ENCODE measurements at places on chromosomes 7 and 10.

DNA sequence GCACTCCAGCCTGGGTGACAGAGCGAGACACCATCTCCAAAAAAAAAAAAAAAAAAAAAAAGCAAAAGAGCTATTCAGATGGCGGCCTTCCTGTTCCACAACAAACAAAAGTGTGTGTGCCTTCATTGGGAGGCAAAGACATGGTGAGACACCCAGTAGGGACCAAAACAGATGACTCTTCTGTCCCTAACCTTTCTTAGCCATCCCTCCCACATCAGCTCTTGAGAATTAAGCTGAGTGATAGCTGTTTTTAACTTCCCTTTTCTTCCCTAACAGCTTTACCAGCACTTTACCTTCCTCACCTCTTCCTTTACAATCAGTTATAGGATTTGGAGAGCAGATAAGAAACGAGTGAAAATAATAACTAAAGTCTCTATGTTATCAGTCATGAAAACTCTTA, 48.2 kb downstream of the ARMH3 start:
- DNase-seq = no peak

GRCh38 chr10:91354166-91355075, 55.7 kb upstream of the HECTD2 start:
- DNase-seq = no peak

DNA sequence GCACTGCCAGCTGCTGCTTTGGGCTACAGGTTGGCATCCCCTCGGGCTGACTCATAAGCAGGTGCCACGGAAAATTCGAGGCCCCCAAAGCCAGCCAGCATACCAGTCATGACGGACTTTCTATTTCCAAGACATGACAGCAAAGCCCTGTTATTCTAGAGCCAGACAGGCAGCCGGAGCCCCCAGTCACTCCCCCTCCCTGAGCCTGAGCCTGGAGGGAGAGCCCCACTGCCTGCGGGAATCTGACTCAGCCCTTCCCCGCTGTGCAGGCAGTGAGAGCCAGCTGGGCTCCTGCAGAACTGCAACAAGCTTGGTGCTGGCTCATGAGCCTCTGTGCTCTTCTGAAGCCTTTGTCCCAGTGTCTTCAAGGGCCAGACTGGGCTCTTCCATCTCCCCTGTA, 15.8 kb downstream of the BTBD16 start:
- DNase-seq = no peak

GRCh38 chr7:21944616-21945453, 864 bp downstream of the CDCA7L start:
- DNase-seq = no peak

DNA sequence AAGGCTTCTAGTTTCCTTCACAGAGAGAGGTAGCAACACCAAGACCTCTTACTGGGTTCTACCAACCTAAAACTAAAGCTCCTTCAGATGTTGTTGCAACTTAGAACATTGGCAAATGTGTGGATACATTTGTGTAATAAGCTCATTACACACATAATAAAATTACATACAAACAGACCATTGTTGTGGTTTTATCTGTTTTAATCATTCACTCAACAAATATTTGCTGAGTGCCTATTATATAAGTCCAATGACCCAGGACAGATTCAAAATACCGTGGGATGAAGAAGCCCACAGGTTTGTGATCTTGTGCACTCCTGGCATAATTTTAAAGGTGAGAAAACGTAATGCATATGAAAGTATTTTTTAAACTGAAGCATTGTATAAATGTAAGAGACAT, 160.4 kb upstream of the NPVF start:
- no peak for DNase-seq

DNA sequence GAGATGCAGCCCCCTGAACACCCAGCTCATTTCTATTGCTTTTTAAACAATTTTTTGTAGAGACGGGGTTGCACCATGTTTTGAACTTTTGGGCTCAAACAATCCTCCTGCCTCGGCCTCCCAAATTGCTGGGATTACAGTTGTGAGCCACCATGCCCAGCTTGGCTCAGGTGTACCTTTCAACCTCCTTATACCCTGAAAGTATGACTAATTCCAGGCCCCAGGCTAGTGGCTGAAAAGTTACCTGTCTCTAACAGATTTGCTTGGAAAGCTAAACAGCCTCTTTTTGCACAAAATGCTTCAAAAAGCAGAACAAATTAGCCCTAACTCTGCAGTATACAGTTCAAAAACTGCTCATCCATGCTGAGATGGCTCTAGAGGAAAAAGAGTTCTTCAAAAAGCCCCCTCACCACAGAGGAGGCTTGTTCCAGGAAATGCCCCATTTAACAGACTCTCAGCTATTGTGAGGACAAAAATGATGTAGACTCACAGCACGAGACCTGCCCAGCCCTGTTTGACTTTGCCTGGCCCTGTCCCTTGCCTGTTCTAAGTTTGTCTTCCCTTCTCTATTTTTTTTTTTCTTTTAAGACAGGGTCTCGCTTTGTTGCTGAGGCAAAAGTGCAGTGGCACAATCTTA, 13.4 kb upstream of the AP1S1 start:
- no peak for DNase-seq

DNA sequence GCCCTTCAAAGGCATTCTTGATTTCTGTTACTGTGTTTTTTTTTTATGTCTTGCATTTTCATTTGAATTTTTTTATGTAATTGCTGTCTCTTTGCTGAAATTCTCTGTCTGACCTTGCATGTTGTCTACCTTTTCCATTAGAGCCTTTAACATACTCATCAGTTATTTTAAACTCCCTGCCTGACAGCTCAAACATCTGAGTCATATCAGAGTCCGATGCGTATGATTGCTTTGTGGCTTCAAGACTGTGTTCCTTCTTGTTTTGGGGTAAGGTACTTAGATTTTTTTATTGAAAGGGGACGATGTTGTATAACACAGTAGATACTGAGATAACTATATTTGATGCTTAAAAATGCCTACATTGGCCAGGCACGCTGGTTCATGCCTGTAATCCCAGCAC, 9.7 kb upstream of the TARP start:
- no peak for DNase-seq

DNA sequence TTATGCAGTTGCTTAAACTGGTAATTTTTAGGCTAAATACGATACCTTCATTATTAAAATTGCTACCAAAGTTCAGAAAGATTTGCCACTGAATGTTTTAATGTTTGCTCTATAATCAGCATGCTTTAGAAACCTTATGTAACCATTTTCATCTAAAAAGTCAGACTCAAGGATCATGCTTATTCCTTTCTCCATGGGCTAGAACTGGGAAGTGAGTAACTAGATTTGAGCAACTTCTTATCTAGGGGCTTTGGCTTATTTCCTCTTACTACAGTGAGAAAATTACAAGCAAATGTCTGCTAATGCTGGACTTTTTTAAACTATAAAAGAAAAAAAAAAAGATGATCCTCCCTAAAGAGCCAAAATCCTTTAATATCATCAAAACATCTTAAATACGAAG, 215.9 kb downstream of the CRPPA start:
- DNase-seq = no peak

DNA sequence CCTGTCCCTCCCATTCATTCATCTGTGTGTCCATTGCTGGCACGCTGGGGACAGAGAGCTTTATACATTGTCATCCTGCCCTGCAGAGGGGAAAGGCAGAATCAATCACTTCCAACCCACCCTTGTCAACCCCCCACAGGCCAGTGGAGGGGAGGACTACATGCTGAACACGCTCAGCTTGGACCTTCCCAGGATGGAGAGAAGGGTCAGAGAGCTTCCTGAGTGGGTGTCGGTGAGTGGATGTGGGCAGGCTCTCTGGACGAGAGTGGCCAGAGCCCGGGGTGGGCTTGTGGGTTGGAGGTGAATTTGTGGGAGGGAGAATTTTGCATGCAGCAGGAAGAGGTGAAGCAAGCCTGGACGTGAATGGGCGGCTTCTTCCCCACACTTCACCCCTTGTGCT, 93.9 kb downstream of the DNAJB6 start:
- no peak for DNase-seq

GRCh38 chr10:44874166-44874565, 37.0 kb upstream of the TMEM72 start:
- DNase-seq = no peak

- no peak for DNase-seq
Measured at GRCh38 chr10:96667401-96667800, 52.9 kb downstream of the PIK3AP1 start.

GRCh38 chr10:53726921-53727320, 954.3 kb upstream of the MBL2 start:
- no peak for DNase-seq

DNA sequence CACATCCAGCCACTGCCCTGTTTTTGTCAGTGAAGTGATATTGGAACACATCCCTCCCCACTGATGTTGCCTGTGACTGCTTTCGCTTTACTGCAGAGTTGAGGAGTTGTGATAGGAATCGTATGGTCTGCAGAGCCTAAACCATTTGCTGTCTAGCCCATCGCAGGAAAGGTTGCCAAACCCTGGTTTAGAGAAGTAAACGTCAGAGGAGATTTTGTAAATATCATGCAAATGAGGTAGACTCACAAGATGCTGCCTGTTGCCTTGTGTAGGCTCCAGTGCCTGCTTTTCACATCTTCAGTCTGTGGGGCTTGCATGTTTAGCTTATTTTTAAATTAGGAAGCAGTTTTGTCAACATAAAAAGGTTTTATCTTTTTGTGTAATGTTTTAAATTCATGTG, 107.1 kb downstream of the TRRAP start:
- DNase-seq = no peak

DNA sequence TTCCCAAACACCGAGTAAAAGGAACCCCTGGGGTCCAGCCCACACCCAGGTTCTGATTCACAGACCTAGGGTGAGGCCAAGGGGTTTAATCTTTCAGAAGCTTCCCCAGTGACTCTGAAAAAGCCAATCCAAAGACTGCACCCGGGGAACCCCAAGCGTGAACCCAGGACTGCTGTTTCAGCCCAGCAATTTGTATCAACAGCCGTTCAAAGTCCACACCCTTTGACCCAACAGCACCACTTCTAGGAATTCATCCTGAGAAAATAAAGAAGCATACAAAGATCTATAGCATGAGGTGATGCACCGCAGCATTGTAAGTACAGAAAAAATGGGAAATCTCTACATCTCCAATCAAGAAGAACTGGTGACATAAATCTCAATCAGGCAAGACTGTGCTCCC, 24.4 kb downstream of the DLG5 start:
- no peak for DNase-seq

- DNase-seq = no peak
Measured at GRCh38 chr7:45072131-45073030, 16.4 kb downstream of the NACAD start.

GRCh38 chr7:120838281-120838682, 19.7 kb downstream of the TSPAN12 start:
- DNase-seq = no peak

DNA sequence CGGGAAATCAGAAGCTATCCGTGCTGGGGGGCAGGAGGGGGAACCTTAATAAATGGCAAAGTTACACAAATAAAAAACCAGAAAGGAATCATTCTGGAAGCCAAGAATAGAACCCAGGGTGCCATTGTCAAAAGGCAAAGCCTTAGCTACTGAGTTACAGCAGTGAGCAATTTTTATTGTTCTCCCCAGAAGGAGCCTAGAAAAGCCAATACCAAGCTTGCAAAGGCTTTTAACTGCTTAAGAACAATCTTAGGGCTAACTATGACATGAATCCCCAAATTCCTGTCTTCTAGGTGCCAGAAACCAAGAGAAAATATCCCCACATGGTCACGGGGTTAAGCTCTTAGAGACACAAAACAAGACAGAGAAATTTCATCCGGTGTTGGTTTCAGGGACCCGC, 482.7 kb downstream of the CCSER2 start:
- no peak for DNase-seq

- no peak for DNase-seq
Measured at GRCh38 chr7:55050281-55050680, 31.5 kb downstream of the EGFR start.

DNA sequence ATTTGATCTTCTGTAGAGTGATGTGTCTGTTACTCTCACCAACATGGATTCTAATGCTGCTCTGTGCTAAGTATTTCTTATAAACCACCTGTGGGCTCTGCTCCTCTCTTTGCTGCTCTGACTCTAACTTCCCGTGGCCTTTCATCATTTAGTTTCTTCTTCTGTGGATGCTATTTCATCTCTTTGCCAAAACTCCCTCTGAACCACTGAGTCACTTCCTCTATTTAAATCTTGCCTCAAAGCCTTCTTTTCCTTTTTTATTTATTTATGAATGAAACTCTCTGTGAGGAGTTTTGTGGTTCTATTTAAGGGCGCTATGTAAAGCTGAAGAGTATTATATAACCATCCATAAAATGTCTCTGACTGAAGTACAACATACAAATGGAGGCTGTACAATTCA, 538.5 kb downstream of the SUGCT start:
- DNase-seq = no peak

DNA sequence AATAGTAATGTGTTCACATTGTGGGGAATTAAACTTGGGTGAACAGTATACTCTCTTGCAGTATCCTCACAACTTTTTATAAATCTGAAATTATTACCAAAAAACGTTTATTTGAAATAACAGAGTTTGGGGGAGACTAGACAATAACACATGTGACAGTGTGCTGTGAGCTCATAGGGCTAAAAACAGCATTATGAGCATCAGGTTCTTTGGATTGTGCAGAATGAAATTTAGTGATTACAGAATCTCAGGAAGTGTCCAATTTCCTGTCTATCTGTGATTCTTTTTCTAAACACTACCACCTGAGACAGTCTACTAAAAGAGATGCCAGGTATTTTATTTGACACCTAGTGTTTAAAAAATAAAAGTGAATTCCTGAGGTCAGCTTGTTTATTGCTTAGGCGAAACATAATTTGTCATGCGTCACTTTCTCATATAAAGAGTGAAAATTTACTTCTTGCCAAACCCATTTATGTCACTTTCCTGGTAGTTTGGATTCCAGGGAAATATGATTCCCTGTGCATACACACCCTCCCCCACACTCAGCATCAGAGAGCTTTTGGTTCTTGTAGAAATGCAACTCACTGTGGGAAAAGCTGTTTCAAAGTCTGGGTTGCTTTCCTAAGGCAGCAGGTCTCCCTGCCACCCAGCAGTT, 71.2 kb downstream of the AOAH start:
- DNase-seq = no peak

- no peak for DNase-seq
Measured at GRCh38 chr10:114256008-114256765, 17.1 kb downstream of the VWA2 start.

DNA sequence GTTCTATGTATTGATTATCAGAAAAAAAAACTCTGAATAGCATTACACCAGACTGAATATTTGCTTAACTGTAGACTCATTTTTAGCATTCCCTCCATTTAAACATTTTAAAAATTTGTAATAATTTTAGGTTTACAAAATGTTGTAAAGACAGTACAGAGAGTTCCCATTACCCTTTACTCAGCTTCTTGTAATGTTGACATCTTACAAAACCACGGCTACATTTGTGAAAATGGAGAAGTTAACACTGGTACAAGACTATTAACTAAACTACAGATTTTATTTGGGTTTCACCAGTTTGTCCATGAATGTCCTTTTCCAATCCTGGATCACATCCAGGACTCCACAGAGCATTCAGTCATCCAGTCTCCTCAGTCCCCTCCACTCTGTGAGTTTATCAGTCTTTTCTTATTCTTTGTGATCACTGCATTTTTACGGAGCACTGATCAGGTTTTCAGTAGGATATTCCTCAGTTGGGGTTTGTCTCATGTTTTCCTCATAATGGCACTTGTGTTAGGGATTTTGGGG, 130.0 kb upstream of the EEPD1 start:
- no peak for DNase-seq

- no peak for DNase-seq
Measured at GRCh38 chr10:50993771-50994251, 80.5 kb upstream of the PRKG1 start.

- no peak for DNase-seq
Measured at GRCh38 chr10:596725-597345, 92.6 kb downstream of the DIP2C start.

GRCh38 chr10:75097666-75098285, 13.7 kb upstream of the SAMD8 start:
- DNase-seq = no peak
